ENCODE measurements at places on chromosomes 5 and 9.

DNA sequence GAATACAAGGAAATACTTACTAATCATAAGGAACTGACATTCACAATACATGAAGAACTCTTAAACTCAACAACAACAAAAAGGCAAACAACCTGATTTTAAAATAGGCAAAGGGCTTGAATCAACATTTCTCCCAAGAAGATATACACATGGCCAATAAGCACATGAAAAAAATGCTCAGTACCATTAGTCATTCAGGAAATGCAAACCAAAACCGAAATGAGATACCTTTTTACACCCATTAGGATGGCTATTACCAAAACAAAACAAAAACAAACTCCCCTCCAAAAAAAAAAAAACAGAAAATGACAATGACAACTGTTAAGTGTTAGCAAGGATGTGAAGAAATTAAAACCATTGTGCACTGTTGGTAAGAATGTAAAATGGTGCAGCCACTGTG, 104.1 kb upstream of the ZNF462 start:
- no peak for DNase-seq

DNA sequence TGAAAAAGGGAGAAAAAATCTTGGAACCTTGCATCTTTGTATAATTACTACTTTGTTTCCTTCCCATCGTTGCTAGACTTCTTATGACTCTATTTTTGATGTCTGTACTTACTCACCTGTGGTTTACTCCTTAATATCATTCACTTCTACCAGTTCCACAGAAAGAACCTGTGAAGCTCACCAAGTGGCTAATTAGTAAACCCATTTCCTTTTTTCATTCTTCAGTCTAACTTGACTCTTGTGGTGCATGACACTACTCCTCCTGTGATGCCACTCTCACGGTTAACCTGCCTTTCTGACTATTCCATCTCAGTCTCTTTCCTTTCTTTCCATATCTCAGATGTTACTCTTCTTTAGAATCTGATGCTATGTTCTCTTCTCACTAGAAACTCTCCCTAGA, 14.6 kb downstream of the RECK start:
- DNase-seq = no peak

DNA sequence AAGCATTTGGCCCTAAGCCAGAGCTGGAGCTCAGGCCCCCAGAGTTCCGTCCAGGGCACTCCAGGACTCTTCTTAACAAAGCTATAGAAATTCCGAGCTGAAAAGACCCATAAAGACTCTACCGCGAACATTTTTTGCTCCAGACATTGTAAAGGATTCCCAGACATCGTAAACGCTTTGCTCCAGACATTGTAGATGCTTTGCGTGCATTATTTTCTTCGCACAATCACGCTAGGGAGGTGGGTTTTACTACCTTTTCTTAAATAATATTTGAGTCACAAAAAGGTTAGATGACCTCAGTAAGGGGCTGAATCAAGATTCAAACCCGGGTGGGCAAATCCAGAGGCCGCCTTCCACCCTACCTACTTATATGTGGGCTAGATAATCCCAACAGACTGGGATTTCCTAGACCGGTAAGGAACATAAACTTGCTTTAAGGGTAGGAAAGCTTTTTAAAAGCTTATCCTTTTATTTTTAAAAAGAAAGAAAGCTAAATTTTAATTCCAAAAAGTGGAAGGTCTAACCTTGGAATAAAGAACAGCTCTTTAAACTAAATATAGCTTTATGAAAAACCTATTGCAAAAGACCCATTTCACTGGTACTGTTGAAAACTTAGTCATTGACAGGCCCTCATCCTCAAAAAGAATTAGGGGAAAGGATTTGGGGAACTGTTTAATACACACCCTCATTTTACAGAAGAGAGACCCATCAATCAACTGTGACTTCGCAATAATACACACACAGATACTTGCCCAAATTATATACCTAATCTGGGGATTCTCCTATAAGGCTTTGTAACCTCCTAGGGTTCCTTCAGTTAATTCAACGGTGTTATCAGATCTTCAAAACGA, 822 bp upstream of the TNIP1 start:
- no peak for DNase-seq

- DNase-seq = no peak
Observed at GRCh38 chr9:967903-968641, 8.4 kb upstream of the DMRT3 start.

- DNase-seq = no peak
Observed at GRCh38 chr5:179061025-179061424, 852 bp downstream of the ZNF354C start.

- DNase-seq = no peak
Observed at GRCh38 chr9:113011911-113012381, at the start of gene ZNF883. Gene ZNF883, minus strand, starts transcription at chr9:113012192.

DNA sequence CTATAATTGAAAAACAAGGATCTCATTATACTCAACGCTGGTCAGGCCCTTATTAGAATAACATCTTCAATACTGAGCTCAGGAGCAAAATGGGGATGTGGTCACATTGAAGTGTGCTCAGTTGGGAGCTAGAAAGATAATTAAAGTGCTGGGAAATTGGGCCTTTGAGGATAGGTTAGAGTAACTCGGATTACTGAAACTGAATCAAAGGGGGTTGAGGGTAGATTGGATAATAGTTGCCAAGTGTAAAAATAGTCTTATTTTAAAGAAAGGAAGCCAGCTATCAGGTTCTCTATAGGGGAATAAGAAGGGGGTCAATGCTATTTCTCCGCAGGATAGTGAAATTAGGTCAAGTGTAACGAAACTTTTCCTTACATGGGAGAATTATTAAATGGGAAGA, 391.0 kb upstream of the PTPRD start:
- no peak for DNase-seq

GRCh38 chr5:37936091-37936490, 96.2 kb upstream of the GDNF start:
- DNase-seq = no peak

GRCh38 chr5:114434396-114435219, 72.7 kb downstream of the KCNN2 start:
- no peak for DNase-seq

DNA sequence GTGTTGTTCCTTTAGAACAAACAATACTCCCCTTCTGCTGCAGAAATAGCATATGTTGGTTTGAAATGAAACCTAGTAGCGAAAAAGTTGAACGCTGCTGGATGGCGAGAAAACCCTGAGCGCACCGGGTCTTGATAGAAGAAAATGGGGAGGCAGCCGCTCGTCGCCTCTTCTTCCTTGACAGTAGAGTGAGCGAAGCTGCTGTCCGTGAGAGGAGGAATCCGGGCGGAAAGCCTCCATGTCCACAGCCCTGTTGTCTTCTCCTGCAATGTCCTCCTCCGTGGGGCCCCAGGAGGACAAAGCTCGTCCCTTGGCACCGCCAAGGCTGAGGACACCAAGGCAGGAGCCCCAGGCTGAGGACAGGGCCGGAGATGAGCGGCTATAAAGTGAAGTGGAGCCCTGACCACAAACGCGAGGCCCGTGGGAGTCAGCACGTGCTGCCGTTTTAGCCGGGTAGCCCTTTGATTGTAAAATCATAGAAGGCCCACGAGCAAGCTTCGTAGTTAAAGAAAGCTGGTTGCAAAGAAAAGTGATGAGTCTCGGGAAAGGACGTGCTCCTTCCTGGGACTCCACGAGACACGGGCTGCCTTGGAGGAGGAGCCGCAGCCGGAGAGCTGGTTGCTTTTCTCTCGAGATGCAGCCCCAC, 35.6 kb downstream of the MRPL36 start:
- no peak for DNase-seq

- DNase-seq = no peak
Observed at GRCh38 chr5:57470339-57470738, 12.3 kb downstream of the ACTBL2 start.

DNA sequence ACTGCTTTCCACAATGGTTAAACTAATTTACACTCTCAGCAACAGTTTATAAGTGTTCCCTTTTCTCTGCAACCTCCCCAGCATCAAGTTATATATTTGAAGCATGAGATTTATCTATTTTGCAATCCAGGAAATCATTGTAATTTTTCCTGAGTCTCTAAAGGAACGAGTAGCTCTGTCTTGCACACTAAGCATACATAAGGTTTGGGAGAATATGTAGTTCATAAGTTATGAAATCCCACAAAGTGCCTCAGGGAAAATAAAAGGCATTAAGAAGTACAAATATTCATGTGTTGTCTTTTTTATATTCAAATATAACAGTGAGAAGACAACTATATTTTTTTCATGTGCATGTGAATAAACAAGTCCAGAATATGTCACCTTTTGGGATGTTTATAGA, 377.1 kb upstream of the RORB start:
- no peak for DNase-seq

DNA sequence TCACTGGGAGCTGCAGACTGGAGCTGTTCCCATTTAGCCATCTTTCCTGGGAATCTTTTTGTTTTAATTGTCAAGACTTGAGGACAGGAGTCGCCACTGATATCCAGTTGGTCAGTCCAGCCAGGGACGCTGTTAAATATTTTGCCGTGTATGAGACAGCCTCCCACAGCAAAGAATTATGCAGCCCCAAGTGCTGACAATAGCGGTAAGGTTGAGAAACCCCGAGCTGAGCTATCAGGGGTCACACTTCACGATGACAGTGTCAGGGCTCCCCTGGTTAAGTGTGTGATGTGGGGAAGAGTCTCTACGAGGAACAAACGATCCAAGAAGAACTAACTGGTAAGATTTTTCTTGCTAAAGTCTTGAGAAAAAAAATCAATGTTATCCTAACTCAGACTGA, 372.0 kb upstream of the MPDZ start:
- no peak for DNase-seq

GRCh38 chr9:17863213-17863883, 284.5 kb downstream of the SH3GL2 start:
- no peak for DNase-seq

Data from stimulated activated CD8-positive, alpha-beta memory T cell treated with anti-CD3 and anti-CD28 coated beads, Interleukin-7, amount 100 ng/mL, for 24 hours (primary cell).